ENCODE measurements at places on chromosomes 1 and 21.

DNA sequence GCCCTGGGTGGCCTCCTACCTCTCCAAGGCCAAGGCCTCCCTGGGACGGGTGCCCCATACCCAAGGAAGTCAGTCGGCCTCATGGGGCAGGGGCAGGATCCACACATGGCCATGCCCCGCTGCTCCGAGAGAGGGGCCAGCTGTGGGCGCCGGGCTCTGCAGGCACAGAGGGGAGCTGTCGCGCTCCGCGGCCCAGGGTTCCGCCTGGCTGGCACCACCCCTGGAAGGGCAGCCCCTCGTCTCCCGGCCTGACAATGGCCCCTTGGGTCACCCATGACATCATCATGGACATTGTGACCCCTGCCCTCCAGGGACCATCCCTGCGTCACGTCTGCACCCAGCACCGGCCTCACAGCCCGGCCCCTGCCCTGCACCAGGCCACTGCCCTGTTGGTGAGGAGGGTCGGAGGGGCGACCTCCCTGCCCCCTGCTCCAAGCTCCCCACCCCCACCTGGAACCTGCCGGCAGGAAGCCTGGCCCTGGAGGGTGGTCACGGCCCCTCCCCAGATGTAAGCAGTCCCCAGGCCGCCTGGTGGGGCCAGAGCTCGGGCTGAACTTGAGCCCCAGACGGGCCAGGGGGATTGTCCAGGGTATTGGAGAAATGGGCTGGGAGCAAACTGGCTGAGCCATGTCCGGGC is 5.8 kb downstream of the TTLL10 start:
- DNase-seq = no peak

GRCh38 chr21:41701749-41702148 is 65.1 kb downstream of the RIPK4 start:
- no peak for DNase-seq

GRCh38 chr1:229376521-229376920 is 33.7 kb upstream of the CCSAP start:
- DNase-seq = no peak

GRCh38 chr1:232238009-232238408 is 391.9 kb downstream of the SIPA1L2 start:
- peak; percentile 69 for DNase-seq

GRCh38 chr21:20519076-20519475 is 479.1 kb upstream of the NCAM2 start:
- no peak for DNase-seq

- DNase-seq = peak; percentile 94
Measured at GRCh38 chr1:41386196-41386663, 25.0 kb downstream of the FOXO6 start.

DNA sequence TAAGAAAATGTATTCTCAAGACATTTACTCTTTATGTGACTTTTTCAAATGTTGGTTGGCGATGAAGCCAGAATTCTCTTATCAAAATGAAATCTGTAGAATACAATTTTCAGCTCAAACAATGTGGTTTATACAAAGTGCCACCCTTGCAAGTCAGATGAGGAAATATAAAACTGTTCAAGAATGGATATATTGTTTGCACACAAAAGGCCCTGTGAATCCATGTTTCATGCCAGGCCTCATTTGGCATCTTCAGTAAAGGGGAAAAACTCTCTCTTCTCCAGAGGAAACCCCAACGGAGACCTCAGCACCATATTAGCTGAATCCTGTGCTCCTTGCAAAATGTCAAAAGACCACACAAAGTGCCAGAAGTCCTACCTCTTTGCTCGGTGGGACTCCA is 310.4 kb downstream of the RRAGC start:
- no peak for DNase-seq

DNA sequence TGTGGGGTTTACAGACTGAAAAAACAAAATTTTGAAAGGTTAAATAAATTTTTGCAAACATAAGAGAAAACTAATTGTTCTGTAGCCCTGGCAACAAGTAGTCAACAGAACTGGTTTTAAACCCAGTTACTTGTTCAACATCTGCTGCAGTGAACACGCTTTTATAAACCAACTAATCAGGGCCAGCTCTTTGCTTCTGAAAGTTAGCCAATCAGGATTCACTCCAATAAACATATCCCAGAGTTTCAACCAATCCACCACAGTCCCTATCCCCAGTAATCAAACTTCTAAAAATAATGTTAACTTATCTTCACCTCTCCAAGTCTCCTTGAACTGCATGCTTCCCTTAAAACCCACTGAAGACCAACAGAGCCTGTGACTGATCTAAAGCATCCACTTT is 306.6 kb downstream of the CTH start:
- no peak for DNase-seq

- no peak for DNase-seq
Measured at GRCh38 chr1:70247122-70247521, 25.9 kb downstream of the SRSF11 start.

Measured in NCI-H446 (cell line).